ENCODE measurements at places on chromosomes 7 and 10.

DNA sequence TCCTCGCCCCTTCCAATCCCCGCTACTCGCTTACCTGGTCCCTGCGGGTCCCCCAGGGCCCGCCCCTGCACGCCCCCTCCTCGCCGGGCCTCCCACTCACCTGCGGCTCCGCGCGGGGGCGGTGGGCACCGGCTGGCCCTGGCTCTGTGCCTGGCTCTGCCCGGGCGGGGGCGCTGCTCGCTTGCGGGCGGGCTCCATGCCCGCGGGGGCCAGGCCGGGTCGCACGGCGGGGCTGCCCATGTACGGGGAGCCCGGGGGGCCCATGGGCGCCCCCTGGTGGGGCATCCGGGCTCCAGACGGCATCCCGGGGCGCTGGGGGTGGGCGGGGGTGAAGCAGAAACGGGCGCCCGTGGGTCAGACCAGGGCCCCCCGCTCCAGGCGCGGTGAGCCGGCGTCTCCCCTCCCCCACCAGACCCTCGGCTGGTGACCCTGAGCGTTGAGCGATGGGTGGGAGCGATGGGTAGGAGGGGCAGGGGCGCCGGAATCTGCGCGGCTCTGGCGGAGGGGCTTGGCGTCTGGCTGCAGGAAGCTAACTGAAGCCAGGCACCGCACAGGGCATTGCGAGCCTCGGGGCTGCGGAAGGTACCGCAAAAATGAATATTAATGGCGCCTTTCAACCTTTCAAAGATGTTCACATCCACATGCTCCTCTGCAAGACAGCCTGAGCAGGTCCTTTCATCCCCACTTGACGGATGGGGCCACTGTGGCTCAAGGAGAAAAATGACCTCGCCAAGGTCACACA is 3.0 kb downstream of the SMARCD3 start:
- peak; percentile 42 for DNase-seq

DNA sequence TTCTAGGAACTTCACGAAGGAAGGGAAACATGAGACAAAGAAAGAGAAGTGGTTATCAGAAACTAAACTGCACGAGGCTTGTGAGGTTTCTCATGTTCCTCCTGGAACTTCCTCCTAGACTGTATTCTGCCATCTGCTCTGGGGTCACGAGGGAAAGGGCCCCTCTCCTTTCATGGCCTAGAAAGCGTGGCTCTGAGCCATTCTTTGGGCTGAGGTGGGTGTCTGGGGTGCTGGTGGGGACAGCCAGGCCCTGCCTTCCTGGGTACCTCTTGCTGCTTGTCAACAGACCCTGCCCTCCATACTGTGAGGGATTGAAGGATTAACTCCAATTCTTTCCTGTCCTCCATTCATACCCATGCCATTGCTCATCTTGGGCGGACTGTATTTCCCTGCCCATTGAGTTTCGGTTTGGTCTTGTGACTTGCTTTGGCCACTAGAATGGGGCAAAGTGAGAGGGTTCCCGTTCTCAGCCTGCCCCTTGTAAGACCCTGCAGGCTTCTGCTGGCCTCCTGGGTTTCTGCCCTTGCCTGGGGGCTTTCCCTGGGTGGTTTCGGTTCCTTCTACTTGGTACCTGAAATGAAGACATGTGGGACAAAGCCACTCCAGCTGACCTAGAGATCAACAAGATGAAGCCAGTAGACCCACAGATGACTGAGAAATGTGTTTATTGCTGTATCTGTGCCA is 14.9 kb upstream of the GIMAP8 start:
- DNase-seq = no peak

DNA sequence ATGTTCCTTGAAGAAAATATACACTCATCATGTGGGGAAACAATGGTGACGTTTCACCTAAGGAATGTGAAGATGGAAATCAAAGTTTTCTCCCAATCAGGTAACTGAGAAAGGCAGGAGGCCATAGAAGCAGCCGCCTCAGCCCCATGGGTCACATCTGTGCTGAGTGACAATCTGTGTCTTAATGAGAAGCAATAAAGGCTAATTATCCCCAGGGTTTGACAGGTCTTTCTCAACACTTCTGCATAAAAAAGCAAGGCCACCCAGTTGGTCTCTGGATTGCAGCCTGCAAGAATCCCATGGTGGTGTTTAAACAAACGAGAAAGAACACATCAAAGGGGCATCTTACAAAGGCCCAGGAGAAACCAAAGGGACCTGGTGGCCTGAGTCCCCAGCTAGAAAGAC is 91.1 kb upstream of the TNS3 start:
- no peak for DNase-seq

GRCh38 chr7:1664711-1665548 is 5.1 kb upstream of the ELFN1 start:
- DNase-seq = peak; percentile 15

GRCh38 chr7:144069953-144070352 is 342 bp downstream of the OR2A25 start:
- no peak for DNase-seq

DNA sequence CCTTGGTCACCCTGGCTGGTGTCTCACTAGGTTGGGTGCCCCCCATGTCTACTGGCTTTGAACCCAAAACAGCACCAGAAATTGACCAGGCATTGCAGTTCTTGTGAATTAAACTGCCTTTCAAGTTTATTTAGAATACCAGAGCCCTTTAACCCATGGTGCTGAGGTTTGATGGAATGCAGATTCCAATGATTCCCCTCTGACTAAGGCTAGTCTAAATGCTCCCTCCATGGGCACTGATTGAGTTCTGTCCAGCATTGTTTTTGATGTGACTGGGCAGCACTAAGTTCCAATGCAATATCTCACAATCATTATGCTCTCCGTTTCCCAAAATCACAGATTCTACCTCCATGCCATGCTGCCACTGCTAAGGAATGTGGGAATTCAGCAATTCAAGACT is 1047.4 kb upstream of the LRRN3 start:
- DNase-seq = no peak

DNA sequence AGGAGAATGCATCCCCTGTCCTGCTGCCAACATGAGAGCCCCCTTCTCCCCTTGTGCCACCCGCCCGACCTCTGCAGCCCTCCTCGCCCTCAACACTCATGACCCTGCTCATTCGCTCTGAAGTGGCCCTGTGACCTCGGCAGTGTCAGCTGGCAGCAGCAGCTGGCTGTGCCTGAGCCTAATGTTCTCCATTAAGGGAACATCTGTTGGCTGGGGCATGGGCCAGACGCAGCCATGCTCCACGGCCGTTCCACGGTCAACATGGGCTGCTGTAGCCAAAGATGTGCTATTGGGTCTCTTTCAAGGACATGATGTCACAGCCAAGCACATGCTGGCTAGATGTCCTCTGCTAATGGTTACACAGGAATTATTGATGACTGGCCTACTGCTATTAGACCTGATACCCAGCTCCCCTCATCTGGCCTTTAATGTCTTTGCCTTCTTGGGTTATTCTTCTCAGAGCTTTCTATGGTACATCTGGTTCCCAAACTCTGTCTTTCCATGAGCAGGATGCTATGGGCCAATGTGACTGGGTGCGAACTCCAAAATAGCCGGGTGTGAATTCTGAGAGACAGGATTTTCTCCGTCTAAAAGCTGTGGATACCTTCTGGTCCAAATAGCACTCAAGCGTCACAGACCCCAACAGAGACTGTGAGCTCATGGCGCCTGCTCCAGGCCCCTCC is 22.4 kb downstream of the ADCYAP1R1 start:
- no peak for DNase-seq

- DNase-seq = no peak
These were observed 225.4 kb downstream of the ZMYND11 start for GRCh38 chr10:360653-361052.

- no peak for DNase-seq
These were observed 913 bp upstream of the NPC1L1 start for GRCh38 chr7:44541876-44542610.

DNA sequence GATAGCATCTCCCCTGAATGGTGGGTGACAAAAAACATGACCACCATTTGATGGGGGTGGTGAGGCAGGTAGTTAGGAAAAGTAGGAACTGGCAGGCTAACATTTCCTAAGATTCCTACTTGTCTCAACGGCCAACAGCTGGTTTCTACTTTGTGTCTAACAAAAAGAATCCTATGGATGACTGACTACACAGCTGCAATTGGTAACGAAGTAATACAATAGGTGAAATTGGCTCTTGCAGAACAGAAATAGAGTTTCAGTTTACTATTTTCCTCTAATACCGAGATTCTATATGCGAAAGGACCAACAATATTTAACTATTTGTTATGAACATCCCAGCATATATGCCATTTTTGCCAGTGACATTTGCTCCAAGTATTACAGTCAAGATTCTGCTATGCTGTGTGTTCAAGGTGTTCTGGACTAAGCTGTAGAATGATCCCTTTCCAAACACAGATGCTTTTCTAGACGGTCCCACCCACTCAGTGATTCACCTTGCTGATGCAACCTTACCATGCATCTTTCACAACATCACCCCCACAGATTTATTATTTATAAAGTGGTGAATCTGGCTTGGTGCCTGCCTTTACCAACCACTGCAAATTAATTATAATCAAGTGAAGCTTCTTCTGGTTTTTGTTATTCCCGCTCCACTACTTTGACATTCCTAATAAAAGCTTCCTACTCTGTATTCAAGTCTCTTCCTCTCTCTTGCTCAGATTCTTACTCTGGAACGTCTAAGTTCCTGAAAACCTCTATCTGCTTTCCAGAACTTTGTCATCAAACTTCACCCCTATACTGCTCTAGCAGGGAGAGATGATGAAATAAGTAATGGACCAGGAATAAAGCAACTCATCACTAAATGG is 16.8 kb downstream of the BBIP1 start:
- DNase-seq = no peak

- no peak for DNase-seq
These were observed 145.7 kb downstream of the ELAPOR2 start for GRCh38 chr7:86913709-86914108.

DNA sequence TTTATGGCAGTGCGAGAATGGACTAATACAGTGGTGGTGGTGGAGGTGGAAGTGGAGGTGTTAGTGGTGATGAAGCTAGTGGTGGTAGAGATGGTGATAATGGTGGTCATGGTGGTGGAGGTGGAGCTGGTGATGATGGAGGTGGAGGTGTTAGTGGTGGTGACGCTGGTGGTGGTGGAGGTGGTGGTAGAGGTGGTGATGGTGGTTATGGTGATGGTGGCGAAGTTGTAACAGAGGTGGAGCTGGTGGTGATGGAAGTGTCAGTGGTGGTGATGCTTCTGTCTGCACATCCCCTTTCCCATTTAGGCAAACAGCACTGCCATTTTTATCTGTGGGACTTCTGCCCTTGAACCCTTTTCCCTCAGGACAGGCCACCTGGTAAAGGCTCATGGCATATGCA is 7.4 kb upstream of the PTPRN2 start:
- no peak for DNase-seq

GRCh38 chr7:111011520-111011919 is 79.4 kb upstream of the LRRN3 start:
- DNase-seq = no peak

- DNase-seq = no peak
These were observed 13.3 kb downstream of the TMEM72 start for GRCh38 chr10:44924261-44925040.

DNA sequence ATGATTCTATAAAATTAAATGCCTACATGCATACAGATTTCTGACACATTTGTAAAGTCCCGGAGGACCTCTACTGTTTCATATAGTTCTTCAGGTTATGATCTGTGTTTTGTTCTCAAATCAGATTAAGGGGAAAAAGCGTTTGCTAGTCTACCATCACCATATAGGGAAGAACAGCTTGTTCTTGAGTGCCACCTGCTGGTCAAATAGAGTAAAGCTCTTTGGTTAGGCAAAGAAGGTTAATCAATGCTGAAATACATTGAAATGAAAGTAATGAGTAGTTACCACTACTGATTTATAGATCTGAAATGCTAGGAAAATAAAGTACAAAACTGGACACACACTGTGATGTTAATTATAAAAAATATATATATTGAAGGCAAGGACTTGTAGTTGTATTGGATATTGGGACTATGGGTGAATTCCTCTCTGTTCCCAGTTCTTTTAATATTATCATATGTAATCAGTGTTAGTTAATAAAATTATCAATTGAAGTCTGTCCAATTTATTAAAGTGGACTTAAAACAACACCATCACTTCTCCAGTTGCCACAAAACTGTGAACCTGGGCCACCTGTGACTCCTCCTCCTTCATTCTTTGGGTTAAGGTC is 72.6 kb upstream of the PDLIM1 start:
- DNase-seq = no peak

DNA sequence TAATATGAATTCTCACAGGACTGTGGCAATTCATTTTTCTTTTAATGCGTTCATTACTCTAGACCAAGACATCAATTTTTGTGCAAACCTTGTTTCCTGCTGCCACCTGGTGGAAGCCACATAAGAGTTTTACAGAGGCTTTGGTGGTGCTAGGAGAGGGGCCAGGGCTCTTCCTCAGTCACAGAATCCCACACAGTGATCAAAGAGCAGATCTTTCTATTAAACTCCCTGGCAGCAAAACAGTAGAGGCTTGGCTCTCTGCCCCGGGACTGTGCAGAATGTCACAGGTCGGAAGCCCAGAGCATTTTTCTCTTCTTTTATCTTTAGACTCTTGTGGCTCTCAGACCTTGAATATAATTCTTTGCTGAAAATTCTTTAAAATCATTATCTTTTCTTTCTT is 506.4 kb upstream of the C7orf33 start:
- no peak for DNase-seq

DNA sequence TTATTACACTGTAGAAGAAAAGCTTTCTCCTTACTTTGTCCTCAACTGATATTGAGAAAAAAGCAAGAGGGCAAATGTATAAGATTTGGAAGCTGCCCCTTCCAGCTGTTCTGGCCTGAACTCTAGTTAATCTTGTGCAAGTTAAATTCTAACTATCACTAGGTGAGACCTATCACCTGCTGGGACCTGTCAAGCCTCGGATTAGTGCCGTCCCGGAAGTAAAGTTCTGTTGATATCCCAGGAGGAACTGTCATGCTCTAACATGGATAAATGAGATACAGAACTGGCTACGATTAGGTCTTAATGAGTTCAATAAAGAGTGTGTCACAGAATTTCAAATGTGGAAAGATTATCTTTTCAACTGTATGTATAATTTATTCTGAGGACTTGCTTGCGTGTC is 1.2 kb upstream of the BPGM start:
- DNase-seq = no peak

DNA sequence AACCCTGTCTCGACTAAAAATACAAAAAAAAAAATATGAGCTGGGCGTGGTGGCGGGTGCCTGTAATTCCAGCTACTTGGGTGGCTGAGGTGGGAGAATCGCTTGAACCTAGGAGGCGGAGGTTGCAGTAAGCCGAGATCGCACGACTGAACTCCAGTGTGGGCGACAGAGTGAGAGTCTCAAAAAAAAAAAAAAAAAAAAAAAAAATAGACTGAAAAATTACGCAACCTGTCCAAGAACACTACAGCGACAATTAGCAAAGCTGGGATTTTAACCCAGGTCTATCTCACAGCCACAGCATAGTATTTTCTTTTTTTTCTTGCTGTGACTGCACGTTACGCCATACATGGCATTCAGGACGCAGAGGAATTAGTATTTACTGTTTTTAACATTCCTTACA is 1.1 kb upstream of the RABGEF1 start:
- DNase-seq = no peak

GRCh38 chr7:48360574-48360973 is 189.3 kb downstream of the ABCA13 start:
- no peak for DNase-seq

- DNase-seq = no peak
These were observed 5.5 kb downstream of the GIMAP7 start for GRCh38 chr7:150520145-150520544.

GRCh38 chr7:23196306-23196705 is 14.5 kb downstream of the NUP42 start:
- DNase-seq = no peak

GRCh38 chr10:25682203-25682851 is 251.7 kb upstream of the MYO3A start:
- no peak for DNase-seq

All from stimulated activated CD8-positive, alpha-beta memory T cell treated with anti-CD3 and anti-CD28 coated beads, Interleukin-4, amount 100 ng/mL, for 1 hour (primary cell).